ENCODE measurements at places on chromosomes 3 and 15. TPM values are rescaled to one million over a fixed set of nuclear protein-coding genes. Genes with fewer than 3 reads are reported as not detected.
A peak's percentile ranks its signal among the peaks of the same experiment; 100 is the strongest.

Gene INO80
- 57.8 TPM for total RNA-seq

GRCh38 chr15:100183921-100184495 lies 157.8 kb downstream of the ADAMTS17 start:
- no peak overlapping the region for H3K4me3 ChIP-seq
- no peaks in the 10 kb centered on the region for H3K27me3 ChIP-seq
- no peak for DNase-seq
- H3K4me1 ChIP-seq, result no peaks in the 10 kb centered on the region
- H3K36me3 ChIP-seq, result no peaks in the 10 kb centered on the region
- no peak overlapping the region for H3K27ac ChIP-seq

Gene ZNF385D
- total RNA-seq, result 32.0 TPM

GRCh38 chr15:89675606-89676005 lies 3.6 kb downstream of the PLIN1 start:
- H3K27ac ChIP-seq, result no peak overlapping the region
- H3K27me3 ChIP-seq, result no peaks in the 10 kb centered on the region
- no peaks in the 10 kb centered on the region for H3K36me3 ChIP-seq
- H3K4me1 ChIP-seq, result peaks cover 41% of the 10 kb centered on the region

DNA sequence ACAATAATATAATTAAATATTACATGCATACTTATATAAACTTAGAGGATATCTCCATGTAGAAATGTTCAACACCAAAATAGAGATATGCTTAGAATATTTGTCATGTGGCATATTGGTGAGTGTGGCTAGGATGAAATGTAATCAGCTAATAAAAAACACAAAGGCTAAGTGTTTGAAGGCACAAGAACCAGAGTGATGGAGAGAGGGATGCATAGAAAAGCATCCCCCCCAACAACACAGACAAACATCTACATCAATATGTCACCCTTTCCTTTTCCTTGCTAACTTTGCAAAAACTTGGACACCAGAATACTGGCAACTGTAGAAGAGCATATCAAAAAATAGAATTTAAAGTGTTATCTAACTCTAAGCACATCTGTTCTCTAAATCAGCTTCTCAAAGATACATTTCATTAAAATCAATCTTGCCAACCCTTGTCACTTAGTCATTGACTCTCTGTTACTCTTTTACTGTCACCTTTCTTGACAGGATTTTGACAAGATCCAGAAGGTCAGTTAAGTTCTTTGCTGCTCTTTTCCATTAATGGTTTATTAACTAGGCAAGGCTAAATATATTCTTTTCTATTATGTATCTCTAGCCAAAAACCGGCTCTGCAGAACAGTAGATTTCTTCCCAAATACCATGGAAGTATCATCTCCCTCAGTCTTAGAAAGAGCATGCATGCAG lies 695.9 kb downstream of the OTOL1 start:
- no peaks in the 10 kb centered on the region for H3K27me3 ChIP-seq
- no peaks in the 10 kb centered on the region for H3K36me3 ChIP-seq
- no peak overlapping the region for H3K4me3 ChIP-seq
- H3K4me1 ChIP-seq, result no peaks in the 10 kb centered on the region

Gene CHP1
- 294 TPM for total RNA-seq

- H3K4me1 ChIP-seq, result no peaks in the 10 kb centered on the region
- H3K4me3 ChIP-seq, result peak overlapping the region; percentile 24
- no peak for DNase-seq
- no peaks in the 10 kb centered on the region for H3K36me3 ChIP-seq
- H3K27me3 ChIP-seq, result no peaks in the 10 kb centered on the region
Observed at GRCh38 chr3:156160647-156161046, 40.3 kb downstream of the KCNAB1 start.

- no peaks in the 10 kb centered on the region for H3K4me1 ChIP-seq
- no peaks in the 10 kb centered on the region for H3K27me3 ChIP-seq
- no peaks in the 10 kb centered on the region for H3K36me3 ChIP-seq
- H3K4me3 ChIP-seq, result no peak overlapping the region
Observed at GRCh38 chr15:33654860-33655259, 313.4 kb upstream of the CHRM5 start.

GRCh38 chr15:41150279-41150678 lies 34.2 kb upstream of the INO80 start:
- H3K27me3 ChIP-seq, result no peaks in the 10 kb centered on the region
- no peak for DNase-seq
- no peak overlapping the region for H3K27ac ChIP-seq
- H3K4me3 ChIP-seq, result no peak overlapping the region

GRCh38 chr3:188037195-188037718 lies 116.7 kb upstream of the LPP start:
- H3K36me3 ChIP-seq, result no peaks in the 10 kb centered on the region
- no peak overlapping the region for H3K27ac ChIP-seq
- peak overlapping the region; percentile 29 for H3K4me3 ChIP-seq
- no peaks in the 10 kb centered on the region for H3K4me1 ChIP-seq

- peak; percentile 76 for DNase-seq
- peak within 1 kb of the TSS; percentile 87 for H3K27ac ChIP-seq
- H3K27me3 ChIP-seq, result no peaks in the 10 kb centered on the region
- H3K36me3 ChIP-seq, result no peaks in the 10 kb centered on the region
- H3K4me1 ChIP-seq, result peaks cover 19% of the 10 kb centered on the region
- H3K4me3 ChIP-seq, result peak within 1 kb of the TSS; percentile 85
Observed at GRCh38 chr15:65286704-65287519, at the start of gene PARP16. TSS of gene PARP16 (minus strand) at chr15:65286883. CDS start at chr15:65286426, 457 bp downstream.

DNA sequence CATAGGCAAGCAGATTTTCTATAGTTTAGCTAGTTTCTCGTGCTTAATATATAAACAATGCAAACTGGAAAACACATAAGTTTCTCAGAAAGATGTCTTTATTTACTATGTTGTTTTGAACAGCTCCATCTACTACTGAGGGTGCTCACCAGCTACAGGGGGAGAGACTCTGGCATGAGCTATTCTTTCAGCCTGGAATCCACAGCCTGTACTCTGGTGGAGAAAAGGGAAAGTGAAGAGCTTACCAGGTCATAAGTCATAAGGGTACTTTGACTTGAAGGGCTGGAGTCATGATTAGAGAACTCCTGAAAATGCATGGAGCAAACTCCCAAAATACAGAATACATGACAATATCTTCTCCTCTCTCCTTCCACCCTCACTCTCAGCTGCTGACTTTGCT lies 4.4 kb upstream of the AVEN start:
- DNase-seq, result no peak
- H3K27ac ChIP-seq, result no peak overlapping the region
- H3K36me3 ChIP-seq, result no peaks in the 10 kb centered on the region
- no peak overlapping the region for H3K4me3 ChIP-seq

Gene FBXL2
- 33.4 TPM for total RNA-seq

Gene TTLL3
- total RNA-seq, result 47.0 TPM

Gene SERINC4
- total RNA-seq, result not detected

Gene CAND2
- 14.4 TPM for total RNA-seq

- DNase-seq, result no peak
- H3K36me3 ChIP-seq, result peaks cover 62% of the 10 kb centered on the region
- H3K27ac ChIP-seq, result peak overlapping the region; percentile 56
- H3K4me3 ChIP-seq, result no peak overlapping the region
Observed at GRCh38 chr3:152416808-152417580, 148.3 kb downstream of the MBNL1 start.

DNA sequence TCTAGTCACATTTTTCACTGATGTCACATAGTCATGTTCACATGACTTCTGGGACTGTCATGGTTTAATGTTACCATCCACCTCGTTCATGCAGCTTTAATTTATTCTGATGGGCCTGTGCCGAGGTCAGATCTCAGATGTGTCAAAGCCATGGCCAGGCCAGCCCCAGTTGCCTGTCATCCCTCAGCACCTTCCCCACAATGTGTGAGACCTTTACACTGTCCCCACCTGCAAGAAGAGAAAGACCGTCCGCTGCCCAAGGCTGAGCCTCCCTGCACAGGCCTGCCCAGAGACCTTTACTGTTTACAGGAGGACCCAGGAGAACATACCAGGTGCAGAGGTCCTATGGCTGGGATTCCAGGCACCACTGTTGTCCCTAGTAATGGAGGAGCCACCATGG lies 12.8 kb upstream of the KLF15 start:
- H3K36me3 ChIP-seq, result no peaks in the 10 kb centered on the region
- DNase-seq, result peak; percentile 31
- no peaks in the 10 kb centered on the region for H3K4me1 ChIP-seq
- H3K27me3 ChIP-seq, result no peaks in the 10 kb centered on the region

- no peaks in the 10 kb centered on the region for H3K27me3 ChIP-seq
- H3K4me3 ChIP-seq, result no peak overlapping the region
- DNase-seq, result no peak
- H3K27ac ChIP-seq, result no peak overlapping the region
- no peaks in the 10 kb centered on the region for H3K36me3 ChIP-seq
Observed at GRCh38 chr3:133361435-133361834, 38.4 kb upstream of the BFSP2 start.

GRCh38 chr15:39034816-39035215 lies 470.2 kb upstream of the RASGRP1 start:
- DNase-seq, result no peak
- no peak overlapping the region for H3K4me3 ChIP-seq

DNA sequence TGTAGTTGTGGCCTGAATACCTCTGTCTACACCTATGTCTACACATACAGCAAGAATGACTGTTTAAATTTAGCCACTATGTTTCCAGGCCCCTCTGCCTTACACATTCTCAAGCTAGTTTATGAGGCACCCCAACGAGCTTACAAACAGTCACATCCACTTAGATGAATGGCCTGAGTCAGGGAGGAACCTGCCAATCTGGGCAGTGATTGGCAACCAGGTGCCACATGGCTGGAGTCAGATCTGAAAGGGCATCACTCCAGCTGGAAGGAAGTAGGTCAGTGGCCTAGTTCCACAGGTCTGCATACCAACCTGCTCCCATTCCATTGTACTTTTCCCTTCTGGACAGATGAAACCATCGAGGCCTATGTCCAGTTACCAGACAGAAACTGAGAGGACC lies 136.3 kb downstream of the FOXP1 start:
- H3K4me1 ChIP-seq, result peaks cover 12% of the 10 kb centered on the region
- H3K36me3 ChIP-seq, result no peaks in the 10 kb centered on the region
- no peak overlapping the region for H3K4me3 ChIP-seq
- no peak for DNase-seq

DNA sequence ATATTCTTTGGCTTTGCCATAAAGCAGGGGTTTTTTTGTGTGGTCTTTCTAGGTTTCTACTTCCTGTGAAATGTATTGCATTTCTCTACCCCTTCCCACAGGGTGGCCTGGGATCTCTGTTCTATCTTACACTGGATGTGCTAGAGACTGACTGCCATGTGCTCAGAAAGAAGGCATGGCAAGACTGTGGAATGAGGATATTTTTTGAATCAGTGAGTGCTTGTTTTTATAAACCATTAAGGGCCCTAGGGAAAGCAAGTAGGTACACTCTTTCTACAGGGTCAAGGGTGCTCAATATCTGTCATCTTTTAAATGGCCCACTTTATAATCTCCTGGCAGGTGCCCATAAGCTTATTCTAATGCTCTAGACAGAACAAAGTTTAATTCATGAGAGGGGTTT lies 730 bp downstream of the FETUB start:
- H3K27ac ChIP-seq, result peak overlapping the region; percentile 46
- H3K36me3 ChIP-seq, result no peaks in the 10 kb centered on the region
- no peaks in the 10 kb centered on the region for H3K27me3 ChIP-seq
- peaks cover 11% of the 10 kb centered on the region for H3K4me1 ChIP-seq
- no peak overlapping the region for H3K4me3 ChIP-seq
- no peak for DNase-seq

DNA sequence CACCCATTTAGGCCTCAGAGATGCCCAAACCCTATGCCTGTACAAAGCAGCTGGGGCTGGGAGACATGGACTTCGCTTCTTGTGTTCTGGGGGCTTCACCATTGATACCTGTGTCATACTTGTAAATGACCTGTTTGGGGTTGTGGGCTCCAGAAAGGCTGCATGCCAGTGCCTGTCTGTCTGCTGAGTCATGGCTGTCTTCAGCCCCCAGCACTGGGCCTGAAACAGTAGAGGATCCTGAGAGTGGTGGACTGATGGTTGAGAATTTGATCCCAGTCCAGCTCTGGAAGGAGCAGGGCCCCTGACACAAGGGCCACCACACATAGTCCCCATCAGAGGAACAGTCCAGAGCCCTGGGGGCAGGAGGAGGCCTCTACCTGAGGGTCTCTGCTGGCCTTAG lies 24.6 kb upstream of the APEH start:
- no peak overlapping the region for H3K4me3 ChIP-seq
- H3K27me3 ChIP-seq, result no peaks in the 10 kb centered on the region
- no peak for DNase-seq
- peaks cover 2% of the 10 kb centered on the region for H3K4me1 ChIP-seq
- H3K36me3 ChIP-seq, result no peaks in the 10 kb centered on the region
- H3K27ac ChIP-seq, result no peak overlapping the region

- no peak overlapping the region for H3K27ac ChIP-seq
- no peak for DNase-seq
- no peaks in the 10 kb centered on the region for H3K36me3 ChIP-seq
- H3K27me3 ChIP-seq, result no peaks in the 10 kb centered on the region
Observed at GRCh38 chr3:73134034-73134433, 72.6 kb downstream of the EBLN2 start.

Gene RNF123
- total RNA-seq, result 33.1 TPM

Gene CNTN6
- total RNA-seq, result not detected

Gene FAM107A
- total RNA-seq, result 93.4 TPM

DNA sequence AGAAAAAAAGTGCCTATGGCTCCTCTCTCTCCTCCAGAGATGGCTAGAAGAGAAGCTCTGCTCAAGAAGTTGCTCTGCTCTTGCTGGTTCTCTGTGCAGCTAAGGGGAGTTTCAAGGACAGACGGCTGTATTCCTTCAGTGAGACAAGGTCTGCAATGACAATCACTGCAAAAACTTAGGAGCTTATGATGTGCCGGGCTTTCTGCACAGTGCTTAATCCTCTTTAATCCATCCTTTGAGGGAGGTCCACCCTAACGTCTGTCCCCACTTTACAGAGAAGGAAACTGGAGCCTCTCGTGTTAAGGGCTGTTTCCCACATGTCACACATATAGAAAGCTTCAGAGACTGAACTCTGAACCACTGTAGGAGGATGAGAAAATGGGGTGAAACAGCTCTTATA lies 260.6 kb downstream of the MEX3B start:
- no peaks in the 10 kb centered on the region for H3K36me3 ChIP-seq
- no peak overlapping the region for H3K27ac ChIP-seq
- no peak overlapping the region for H3K4me3 ChIP-seq
- DNase-seq, result no peak

Gene AADAC
- total RNA-seq, result 1.2 TPM

Gene CLRN1
- total RNA-seq, result not detected

DNA sequence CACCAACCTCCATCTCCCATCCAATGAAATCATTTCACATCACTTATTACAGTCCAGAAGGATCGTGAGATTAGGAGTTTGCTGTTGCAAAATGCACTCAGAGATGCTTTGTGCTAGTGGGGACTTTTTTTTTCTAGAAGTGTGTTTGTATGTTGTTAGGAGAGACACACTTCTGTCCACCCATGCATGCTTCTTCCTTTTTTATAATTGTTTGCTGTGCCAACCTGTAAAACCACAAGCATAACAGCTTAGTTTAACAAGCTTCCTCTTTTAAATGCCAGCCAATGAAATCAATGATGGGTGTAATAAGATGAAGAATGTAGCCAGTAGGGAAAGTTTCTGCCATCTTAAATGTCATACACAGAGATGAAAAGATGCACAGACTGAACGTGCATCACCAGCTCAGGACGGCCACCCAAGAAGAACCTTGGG lies 305.6 kb upstream of the STT3B start:
- H3K4me3 ChIP-seq, result no peak overlapping the region
- no peaks in the 10 kb centered on the region for H3K27me3 ChIP-seq
- H3K4me1 ChIP-seq, result no peaks in the 10 kb centered on the region
- DNase-seq, result no peak
- no peaks in the 10 kb centered on the region for H3K36me3 ChIP-seq

Gene FAM174B
- 5.2 TPM for total RNA-seq

- H3K36me3 ChIP-seq, result no peaks in the 10 kb centered on the region
- no peak overlapping the region for H3K27ac ChIP-seq
- no peak for DNase-seq
- no peak overlapping the region for H3K4me3 ChIP-seq
- H3K4me1 ChIP-seq, result no peaks in the 10 kb centered on the region
- no peaks in the 10 kb centered on the region for H3K27me3 ChIP-seq
Observed at GRCh38 chr3:140510303-140510861, 167.5 kb upstream of the TRIM42 start.
